Stimulated activated CD4-positive, alpha-beta T cell treated with anti-CD3 and anti-CD28 coated beads, Interleukin-1b, Interleukin-23, amount 100 ng/mL, for 24 hours (primary cell): ENCODE measurements at places on chromosomes 16 and 17.
A peak's percentile ranks its signal among the peaks of the same experiment; 100 is the strongest.

- no peak for DNase-seq
These were observed 15.1 kb downstream of the SAMD14 start for GRCh38 chr17:50114849-50115357.

- no peak for DNase-seq
These were observed 112.6 kb downstream of the USP22 start for GRCh38 chr17:20930081-20930760.

- DNase-seq, result no peak
These were observed 6.8 kb upstream of the SDR42E1 start for GRCh38 chr16:82017911-82018568.

DNA sequence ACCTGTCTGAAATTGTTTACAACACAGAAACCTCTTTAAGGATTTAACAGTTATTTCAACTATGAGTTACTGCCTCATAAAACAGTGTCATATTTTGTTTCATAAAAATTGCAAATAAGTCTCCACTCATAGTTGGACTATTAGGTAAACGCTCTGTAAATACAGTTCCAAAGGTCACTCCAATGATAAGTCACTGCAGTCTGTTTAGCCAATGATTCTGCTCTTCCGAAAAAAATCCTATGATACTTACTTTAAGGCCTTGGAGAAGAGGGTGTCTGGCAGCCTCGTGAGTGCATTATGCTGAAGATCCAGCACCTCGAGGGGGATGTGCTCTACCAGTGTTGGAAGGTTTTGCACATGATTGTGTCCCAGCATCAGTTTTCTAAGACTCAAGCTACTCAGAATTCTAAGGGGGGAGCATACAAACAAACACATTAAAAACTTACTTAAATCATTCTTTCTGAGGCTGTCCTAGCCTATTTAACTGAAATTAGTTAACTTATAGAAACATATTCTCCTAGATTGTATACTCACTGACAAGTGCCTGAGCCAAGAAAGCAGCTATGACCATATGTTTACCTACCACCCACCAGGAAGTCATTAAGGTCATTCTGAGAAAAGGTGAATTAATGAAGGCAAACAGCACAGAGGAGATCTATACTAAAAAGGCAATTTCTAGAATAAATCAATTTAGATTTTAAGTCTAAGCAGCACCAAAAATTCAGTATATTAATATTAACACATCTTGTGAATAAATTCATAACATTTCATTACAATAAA, 41.1 kb downstream of the MARVELD3 start:
- no peak for DNase-seq

DNA sequence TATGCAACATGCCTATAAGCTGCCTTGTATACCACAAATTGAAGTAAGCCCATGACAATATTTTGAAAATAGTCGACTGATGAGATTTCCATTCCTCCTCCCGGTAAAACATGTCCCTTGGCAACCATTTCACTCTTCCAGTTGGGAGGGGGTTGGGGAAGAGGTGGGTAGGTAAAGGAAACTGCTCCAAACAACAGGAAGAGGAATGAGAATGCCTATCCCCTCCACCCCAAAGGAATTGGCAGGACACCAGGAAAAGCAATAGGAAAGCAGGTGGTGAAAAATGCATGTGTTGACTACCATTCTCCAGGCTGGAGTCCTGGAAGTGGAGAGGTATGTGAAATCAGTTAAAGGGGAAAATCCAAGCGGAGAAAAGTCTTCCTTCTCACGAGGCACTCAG, 455.9 kb upstream of the PSMD7 start:
- DNase-seq, result no peak

- DNase-seq, result no peak
These were observed 54.9 kb upstream of the TANC2 start for GRCh38 chr17:62911114-62911513.

- no peak for DNase-seq
These were observed 9.9 kb downstream of the SSTR5 start for GRCh38 chr16:1082266-1082951.

DNA sequence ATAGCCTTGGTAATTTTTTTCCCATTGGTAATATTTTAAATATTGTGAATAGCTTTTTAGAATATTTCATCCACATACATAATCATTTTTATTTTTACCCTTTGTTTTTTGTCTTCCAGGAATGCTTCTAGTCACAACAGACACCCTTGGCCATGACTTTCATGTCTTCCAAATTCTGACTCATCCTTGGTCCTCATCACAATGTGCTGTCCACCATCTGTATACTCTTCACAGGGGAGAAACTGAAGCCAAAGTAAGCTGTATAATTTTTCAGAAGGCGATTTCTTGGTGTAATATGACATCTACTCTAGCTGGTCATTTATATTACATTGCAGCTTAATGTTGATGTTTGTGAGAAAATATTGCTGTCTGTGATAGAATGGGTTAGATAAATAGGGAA, 269.4 kb downstream of the BCAS3 start:
- DNase-seq, result no peak

- DNase-seq, result peak; percentile 85
These were observed 5.8 kb upstream of the C17orf99 start for GRCh38 chr17:78140169-78141051.

GRCh38 chr17:32699247-32699646, 177.7 kb downstream of the MYO1D start:
- DNase-seq, result no peak

DNA sequence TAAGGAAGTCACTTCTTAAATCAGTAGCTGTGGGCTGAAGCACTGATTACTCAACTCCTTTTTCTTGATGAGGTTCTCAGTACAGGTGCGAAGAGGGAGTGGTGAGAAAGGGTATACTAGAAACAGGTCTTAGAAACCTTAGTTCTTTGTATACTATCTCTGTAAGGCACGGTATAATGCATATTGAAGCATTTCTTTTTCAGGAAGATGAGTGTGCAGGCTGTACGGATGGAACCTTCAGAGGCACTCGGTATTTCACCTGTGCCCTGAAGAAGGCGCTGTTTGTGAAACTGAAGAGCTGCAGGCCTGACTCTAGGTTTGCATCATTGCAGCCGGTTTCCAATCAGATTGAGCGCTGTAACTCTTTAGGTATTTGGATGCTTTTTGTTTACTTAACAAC, 39.2 kb downstream of the CYLD start:
- DNase-seq, result no peak

GRCh38 chr16:58234831-58235595, 37.1 kb upstream of the CSNK2A2 start:
- DNase-seq, result no peak

DNA sequence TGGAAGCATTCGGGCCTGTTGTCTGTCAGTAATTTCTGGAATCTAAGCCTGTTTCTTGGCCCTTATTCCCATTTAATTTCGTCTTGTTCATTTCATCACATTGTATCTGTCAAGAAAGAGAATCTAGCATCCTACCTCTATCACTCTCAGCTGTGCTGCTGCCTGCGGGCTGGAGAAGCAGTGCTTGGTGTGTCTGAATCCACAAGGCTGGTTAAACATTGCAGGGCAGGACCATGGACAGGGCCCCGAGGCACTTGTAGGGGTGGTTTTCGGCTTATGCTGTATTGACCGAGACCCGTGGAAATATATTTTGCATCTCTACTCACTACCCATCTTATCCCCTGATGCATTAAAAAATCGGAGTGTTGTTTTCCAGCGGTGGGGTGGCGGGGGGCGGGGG, 3.1 kb downstream of the RAB11FIP4 start:
- DNase-seq, result no peak

DNA sequence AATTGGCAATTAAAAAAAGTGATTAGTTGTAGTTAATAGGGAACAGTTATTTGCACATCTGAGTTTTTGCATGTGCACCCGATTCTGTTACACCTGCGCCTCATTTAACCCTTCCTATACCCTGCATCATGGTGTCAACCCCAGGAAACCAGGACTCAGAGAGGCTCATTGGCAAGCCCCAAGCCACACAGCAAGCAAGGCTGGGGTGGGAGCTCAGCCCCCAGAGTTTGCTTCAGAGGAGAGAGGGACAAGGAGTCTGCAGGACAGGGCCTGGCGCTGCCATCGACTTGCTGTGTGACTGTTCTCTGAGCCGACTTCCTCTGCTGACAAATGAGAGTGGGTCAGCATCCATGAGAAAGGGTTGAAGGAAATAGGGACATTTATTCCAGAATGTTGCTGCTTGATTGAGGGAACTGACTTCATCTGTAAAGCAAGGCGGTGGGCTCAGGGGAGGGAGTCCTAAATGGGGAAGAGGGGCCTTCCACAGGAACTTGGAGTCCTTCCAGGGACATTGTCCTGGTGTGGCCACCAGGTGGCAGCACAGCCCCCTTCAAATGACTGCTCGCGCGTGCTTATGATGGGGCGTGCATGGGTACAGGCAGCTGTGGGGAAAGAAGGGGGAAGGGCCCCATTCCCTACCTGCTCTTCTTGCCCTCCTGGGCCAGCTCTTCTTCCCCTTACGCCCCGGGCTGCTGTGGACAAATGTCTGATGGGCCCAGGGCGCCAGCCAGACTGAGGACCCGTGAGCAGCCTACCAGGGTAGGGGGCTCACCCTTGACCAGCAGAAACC, 51.6 kb downstream of the NT5M start:
- peak; percentile 68 for DNase-seq

- no peak for DNase-seq
These were observed 70.1 kb downstream of the COPRS start for GRCh38 chr17:31788956-31789355.

DNA sequence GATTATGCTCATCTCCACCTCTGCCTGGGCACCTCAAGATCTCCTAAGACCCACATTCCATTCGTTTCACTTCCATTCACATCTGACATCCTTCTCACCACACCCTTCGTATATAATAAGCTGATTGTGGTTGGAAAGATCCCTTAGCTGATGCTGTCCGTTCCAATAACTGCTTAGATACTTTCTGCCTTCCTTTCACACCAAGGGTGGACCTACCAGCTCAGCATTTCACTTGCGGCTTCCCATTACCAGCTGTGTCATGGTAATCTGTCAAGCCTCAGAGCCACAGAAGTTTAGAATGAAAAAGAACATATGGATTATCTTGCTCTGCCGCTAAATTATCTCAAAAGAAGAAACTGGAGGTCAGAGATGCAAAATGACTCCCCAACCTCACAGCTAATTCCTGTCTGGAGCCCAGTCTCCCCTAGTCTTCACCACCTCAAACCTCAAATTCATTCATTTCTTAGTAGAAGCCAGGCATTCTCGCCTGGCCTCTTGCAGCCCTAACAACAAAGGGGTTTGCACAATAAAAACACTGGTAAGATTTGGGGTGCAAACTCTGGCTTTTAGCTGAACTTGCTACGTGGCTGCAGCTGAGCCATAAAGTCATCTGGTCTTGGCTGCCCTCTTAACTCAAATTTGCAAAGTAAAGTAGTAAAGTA, 182.8 kb upstream of the HS3ST3A1 start:
- DNase-seq, result no peak

GRCh38 chr17:76147211-76148014, 6.4 kb upstream of the FOXJ1 start:
- DNase-seq, result no peak

GRCh38 chr16:86457501-86458148, 52.7 kb upstream of the FOXF1 start:
- no peak for DNase-seq

GRCh38 chr17:47205419-47205963, 3.7 kb upstream of the MYL4 start:
- DNase-seq, result peak; percentile 41

DNA sequence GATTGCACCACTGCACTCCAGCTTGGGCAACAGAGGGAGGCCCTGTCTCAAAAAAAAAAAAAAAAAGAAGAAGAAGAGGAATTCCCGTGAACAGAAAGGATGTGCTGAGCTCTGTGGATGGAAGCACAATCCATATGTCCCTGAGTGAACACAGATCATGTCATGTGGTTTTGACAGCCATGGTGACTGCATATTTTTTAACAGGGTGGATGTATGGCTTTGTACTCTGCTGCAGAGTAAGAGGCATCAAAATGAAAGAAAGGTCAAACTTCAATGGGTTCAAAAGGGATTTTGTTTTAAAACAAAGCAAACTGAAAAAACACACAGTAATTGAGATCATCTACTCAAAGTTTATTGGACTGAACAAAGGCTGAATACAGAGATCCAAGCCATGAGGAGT, 31.5 kb downstream of the MXRA7 start:
- no peak for DNase-seq

DNA sequence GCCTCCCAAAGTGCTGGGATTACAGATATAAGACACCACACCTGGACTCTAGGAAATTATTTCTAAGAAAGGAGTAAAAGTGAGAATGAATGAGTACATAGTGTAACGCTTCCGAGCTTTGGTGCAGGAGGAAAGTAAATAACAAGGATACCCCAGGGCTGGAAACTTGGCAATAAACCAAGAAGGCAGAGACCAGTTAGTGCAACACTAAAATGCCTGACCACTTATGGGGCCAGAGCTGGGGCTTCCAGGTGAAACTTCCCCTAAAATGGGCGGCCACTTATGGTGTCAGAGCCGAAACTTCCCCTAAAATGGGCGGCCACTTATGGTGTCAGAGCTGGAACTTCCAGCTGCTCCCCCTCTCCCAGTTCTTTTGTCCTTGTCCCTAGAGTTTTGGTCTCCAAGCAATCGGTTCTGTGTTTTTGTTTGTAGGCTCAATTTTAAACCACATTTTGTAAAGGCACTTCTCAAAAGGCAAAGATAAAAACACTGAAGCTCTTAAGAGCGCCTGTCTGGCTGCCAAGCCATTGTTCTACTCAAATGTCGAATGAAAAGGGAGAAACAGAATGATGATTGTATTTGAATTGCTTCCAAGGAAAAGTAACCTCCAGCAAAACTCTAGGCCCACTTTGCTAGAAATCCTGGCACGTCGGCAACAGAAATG, 63.9 kb downstream of the NXN start:
- DNase-seq, result no peak

- DNase-seq, result no peak
These were observed 25.7 kb downstream of the ARHGAP17 start for GRCh38 chr16:24989494-24989893.

GRCh38 chr16:87635541-87636049, 33.3 kb downstream of the JPH3 start:
- DNase-seq, result peak; percentile 47

DNA sequence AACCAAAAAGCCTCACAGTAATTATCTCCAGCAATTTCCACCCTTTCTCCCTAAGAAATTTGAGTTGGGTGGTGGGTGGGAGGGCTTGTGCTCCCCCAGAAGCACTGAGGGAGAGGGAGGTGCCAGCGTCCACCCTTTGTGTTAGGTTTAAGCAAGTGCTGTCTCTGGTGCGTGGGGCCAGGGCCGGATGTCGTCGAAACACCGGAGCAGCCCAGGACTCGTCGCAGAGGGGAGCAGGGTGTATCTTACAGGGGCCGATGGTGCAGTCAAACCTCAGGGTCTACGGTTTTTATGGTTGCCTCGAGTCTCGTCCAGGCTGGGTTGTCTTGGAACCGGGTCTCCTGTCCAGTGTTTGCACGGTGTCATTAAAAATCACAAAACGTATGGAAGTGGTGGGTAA, 35.3 kb downstream of the METRNL start:
- no peak for DNase-seq

DNA sequence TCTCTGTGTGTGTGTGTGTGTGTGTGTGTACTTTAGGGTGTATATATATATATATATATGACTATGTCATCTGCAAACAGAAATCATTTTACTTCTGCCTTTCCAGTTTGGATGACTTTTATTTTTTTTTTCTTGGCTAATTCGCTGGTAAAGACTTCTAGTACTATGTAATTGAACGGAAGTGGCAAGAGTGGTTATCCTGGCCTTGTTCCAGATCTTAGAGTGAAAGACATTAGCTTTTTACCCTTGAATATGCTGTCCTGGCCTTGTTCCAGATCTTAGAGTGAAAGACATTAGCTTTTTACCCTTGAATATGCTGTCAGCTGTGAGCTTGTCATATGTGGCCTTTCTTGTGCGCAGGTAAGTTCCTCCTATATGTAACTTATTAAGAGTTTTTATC, 72.7 kb upstream of the MYOCD start:
- DNase-seq, result no peak

- no peak for DNase-seq
These were observed 60.1 kb upstream of the NPEPPS start for GRCh38 chr17:47470836-47471235.

GRCh38 chr16:89157778-89158177, 13.8 kb upstream of the CDH15 start:
- DNase-seq, result no peak
